ENCODE measurements at places on chromosomes 11 and 22. TPM values are rescaled to one million over a fixed set of nuclear protein-coding genes. Genes with fewer than 3 reads are reported as not detected.

OR52I1 gene
- polyA plus RNA-seq, result not detected

NOX4 gene
- not detected for polyA plus RNA-seq

GGT5 gene
- 0.05 TPM for polyA plus RNA-seq

SERPIND1 gene
- polyA plus RNA-seq, result not detected

LARGE2 gene
- 16.4 TPM for polyA plus RNA-seq

DCPS gene
- 41.1 TPM for polyA plus RNA-seq

ESAM gene
- polyA plus RNA-seq, result not detected

GRM5 gene
- not detected for polyA plus RNA-seq

UBTFL1 gene
- polyA plus RNA-seq, result not detected

SYT8 gene
- polyA plus RNA-seq, result 57.2 TPM

RASGRP2 gene
- not detected for polyA plus RNA-seq

OR8H1 gene
- not detected for polyA plus RNA-seq

ZNF195 gene
- 18.6 TPM for polyA plus RNA-seq

RAB38 gene
- polyA plus RNA-seq, result 74.9 TPM

INPP5J gene
- polyA plus RNA-seq, result 0.37 TPM

ATG2A gene
- polyA plus RNA-seq, result 7.0 TPM

B4GALNT4 gene
- polyA plus RNA-seq, result 7.6 TPM

ARHGAP20 gene
- not detected for polyA plus RNA-seq

TMPRSS6 gene
- not detected for polyA plus RNA-seq

CDC42EP1 gene
- polyA plus RNA-seq, result 12.7 TPM
